Epithelial cell of esophagus (primary cell): ENCODE measurements at places on chromosomes 4 and X.
A peak's percentile ranks its signal among the peaks of the same experiment; 100 is the strongest.

GRCh38 chrX:53039236-53039635 is 9.4 kb upstream of the GPR173 start:
- DNase-seq = no peak

GRCh38 chr4:139563515-139563914 is 7.5 kb upstream of the SETD7 start:
- no peak for DNase-seq

GRCh38 chrX:17537723-17538243 is 162.8 kb downstream of the NHS start:
- no peak for DNase-seq

- peak; percentile 42 for DNase-seq
Observed at GRCh38 chr4:37584071-37584470, 102.1 kb downstream of the RELL1 start.

- DNase-seq = no peak
Observed at GRCh38 chr4:3871181-3871852, 105.1 kb downstream of the ADRA2C start.

DNA sequence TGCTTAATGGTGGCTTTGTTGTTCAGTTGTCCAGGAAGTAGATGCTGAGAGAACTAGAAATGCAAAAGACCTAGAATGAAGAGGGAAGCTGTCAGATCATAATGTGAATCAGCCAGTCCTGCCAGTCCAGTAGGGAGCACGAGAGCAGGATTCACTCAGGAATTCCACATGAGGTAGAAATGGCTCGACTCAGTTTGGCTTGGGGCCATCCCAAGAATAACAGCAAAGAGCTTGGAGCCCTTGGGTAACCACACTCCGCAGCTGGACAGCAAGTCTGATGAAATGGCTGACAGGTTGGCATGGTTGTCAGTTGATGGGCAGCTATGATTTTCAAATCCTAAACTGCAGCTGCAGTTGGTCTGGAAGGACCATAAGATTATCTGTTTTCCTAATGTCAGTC is 44.5 kb upstream of the WDR1 start:
- peak; percentile 60 for DNase-seq

DNA sequence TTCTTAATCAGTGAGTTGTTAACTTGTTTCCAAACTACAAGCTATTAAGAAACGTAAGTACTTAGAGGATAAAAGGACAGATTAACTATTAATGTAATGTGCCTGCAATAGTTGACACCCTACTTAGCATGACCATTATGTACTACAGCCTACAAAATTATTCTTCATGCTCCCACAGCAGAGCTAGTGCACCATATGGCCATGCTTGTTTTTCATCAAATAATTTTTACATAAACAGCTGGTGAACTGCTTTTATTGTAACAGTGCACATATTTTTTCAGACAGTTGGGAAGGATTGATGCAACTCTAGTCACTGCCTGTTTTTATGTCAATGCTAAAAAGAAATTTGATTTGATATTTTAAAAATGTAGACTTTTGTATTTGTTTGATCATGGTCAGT is 10.2 kb upstream of the MAGEB10 start:
- DNase-seq = no peak

- DNase-seq = peak; percentile 18
Observed at GRCh38 chrX:35700121-35700520, 98.0 kb upstream of the MAGEB16 start.

DNA sequence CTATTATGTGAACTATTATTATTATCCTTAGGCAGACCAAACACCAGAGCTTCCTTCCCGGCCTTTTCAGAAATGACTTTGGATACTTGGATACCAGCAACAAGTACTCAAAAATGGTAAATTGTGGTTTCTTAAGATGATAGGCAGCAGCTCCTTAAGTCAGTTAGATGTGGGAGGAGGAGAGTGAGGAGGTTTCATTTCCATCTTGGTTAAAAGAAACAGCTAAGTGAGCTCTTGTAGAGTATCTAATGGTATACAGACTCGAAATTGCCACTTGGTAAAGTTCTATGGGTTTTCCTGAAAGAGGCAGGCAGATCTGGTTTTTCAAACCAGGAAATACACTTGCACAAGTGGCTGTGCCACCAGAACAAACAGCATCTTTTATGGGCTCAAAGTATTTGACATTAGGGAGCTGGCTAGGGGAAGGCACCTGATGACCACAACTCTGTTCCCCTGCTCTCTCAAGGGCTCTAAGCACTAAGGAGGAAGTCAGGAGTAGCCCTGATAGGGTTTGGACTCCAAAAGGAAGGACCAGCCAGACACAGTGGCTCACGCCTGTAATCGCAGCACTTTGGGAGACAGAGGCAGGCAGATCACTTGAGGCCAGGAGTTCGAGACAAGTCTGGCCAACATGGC is 130.9 kb downstream of the TMEM164 start:
- no peak for DNase-seq

GRCh38 chrX:29043746-29044145 is 456.5 kb downstream of the IL1RAPL1 start:
- DNase-seq = no peak

DNA sequence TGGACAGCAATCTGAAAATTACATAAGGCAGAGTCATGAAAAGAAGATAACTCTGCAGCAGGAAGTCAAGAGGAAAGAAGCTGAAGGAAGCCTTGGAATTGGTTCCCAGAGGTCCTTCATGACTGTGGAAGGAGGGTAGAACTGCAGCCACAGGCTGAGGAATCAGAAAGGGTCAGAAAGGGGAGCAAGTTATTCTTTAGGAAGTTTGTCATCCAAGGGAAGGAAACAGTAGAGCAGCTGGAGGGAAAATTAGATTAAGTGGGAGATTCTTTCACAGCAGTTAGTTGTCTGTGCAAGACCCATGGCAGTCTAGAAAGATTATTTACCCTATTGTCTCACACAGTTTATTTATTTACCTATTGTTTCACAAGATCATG is 9.3 kb upstream of the ADH1C start:
- no peak for DNase-seq

- DNase-seq = no peak
Observed at GRCh38 chrX:9356846-9357245, 108.0 kb upstream of the TBL1X start.

GRCh38 chrX:52577464-52578173 is 60.8 kb upstream of the XAGE1B start:
- no peak for DNase-seq

DNA sequence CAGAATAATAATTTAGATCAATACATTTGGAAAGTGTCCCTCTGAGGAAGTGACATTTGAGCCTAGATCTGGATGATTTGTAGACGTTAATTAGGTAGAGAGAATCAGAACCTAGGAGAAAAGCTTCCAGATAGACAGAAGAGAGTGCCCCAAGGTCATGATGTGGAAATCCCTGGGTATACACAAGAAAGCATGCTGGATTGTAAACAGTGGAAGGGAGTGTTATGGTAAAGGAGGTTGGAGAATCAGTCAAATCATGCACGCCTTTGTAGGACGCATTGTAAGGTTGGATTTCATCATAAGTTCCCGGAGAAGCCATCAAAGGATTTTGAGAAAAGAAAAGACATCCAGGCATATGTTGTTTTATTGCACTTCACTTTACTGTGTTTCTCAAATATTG is 156.3 kb downstream of the PARM1 start:
- DNase-seq = no peak

- peak; percentile 50 for DNase-seq
Observed at GRCh38 chrX:23756165-23756564, 13.1 kb upstream of the ACOT9 start.

DNA sequence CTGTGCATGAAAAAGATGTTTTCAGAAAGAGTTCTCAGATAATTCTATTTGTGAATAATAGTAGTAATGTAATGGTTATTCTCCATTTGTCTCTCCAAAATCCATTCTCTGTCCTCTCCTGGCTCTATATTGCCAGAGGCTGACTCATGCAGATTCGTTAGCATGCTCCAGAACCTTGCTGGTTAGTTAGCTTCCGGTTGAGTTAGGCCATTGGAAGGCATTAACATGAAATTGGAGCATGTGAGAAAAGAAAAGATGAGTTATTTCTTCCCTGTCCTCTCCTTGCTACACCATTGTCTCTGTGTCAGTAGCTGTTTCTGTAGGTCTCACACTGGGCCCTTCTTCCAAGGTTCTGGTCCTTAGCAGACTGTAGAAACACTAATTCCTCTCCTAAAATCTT is 23.5 kb upstream of the PRDM8 start:
- DNase-seq = peak; percentile 54

DNA sequence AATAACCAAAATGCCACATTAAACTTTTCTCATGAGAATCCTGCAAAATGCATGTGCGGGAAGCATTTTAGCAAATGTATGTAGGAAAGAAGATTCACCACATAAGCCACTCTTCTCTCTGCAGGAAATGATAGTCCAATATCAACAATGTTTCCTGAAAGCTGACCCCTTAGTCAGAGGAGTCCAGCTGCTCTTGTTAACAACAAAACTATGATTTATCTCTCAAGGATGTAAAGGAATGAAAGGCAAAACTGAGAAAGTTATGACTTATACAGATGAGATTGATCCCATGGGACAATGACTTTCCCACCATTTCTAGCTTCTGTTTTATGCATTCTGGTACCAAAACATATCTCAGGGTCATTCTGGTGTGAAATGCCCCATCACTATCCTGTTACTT is 125.0 kb upstream of the EDNRA start:
- peak; percentile 60 for DNase-seq

DNA sequence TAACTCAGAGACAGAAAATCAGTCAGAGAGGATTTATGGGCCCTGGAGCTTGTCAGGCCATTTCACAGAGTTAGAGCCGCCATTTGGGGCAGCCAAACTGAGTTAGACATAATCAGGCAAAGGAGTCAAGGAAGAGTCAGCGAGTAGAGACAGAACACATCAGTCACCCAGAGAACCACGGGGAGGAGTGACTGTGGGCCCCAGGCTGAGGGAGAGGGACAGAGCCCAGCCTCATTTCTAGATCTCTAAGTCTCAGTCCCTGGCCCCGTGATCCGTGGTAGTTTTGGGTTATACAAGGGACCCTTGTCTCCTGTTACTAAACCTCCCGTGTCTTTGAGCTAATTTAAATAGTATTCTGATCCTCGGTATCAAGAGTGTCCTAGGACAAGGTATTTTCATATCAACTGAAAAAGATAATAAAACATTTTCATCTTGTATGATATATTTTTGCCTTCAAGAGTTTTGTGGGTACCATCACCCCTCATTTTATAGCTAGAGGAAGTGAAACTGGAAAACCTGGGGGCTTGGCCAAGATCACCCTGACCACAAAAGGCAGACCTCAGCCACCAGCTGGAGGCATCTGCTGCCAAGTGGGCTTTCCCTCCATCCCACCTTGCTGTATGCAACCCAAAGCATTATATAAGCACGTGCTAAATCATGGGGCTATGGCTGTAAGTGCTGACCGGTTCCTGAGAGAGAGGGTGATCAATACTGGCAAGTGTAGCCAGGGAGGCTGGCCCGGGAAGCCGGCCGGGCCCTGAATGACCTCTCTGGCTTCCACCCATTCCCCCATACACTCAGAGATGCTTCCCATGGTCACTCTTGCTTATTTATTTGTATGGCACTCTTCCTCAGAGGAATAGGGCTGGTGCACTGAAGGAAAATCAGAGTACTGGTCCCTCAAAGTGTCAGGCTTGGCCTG is 204.1 kb downstream of the BCOR start:
- DNase-seq = no peak

GRCh38 chr4:65880594-65880993 is 210.3 kb upstream of the EPHA5 start:
- DNase-seq = peak; percentile 53

DNA sequence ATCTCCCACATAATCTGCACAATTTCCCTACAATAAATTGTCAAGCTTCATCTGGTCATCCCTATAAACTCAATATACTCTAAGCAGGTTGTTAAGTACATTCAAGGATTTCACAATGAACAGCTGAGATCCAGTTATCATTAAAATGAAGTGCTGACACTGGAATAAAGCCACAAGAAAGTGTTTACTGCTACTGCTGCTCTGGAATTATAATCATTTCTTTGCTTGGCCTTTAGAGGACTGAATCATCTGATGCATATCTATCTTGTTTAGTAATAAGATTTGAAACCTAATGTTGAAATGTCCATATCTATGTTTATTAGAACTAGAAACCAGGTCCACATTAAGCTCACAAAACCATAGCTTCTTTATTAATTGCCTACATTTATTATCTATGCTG is 338.6 kb upstream of the ZFP42 start:
- DNase-seq = no peak

GRCh38 chrX:35098419-35098818 is 155.8 kb downstream of the FAM47B start:
- DNase-seq = no peak

DNA sequence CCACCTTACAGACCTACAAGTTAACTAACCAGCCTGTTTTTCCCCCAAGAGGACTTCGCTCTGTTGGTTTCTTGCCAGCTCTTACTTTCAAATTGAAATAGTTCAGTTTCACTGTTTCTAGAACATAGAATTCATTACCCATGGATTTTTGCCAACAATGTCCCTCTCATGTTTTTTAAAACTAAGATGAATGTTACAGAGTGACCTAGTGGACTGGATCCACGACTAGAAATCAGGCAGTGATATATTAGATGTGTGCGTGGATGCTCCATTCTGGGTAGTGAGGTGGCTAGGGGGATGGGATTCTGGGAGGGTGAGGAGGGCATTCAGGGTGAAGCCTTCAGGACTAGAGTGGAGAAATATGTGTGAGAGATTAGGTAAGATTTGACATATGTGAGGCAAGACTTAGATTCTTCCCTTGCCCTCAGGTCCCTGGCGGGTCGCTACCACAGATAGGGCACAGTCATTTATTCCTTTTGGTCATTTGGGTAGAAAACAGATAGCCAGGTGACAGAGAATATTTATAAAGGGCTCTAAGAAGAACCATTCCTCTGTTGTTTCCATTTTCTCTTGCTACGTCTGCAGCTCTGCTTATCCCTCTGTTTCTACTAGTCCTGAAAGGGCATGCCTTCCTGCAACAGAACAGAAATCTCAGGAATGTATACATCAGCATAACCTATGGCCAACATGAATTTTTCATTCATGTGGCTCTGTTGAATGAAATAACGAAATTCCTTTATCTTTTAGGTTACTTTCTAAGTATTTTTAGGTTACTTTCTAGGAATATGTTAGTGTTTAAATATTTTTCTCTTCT is 15.4 kb upstream of the JADE1 start:
- DNase-seq = peak; percentile 23

DNA sequence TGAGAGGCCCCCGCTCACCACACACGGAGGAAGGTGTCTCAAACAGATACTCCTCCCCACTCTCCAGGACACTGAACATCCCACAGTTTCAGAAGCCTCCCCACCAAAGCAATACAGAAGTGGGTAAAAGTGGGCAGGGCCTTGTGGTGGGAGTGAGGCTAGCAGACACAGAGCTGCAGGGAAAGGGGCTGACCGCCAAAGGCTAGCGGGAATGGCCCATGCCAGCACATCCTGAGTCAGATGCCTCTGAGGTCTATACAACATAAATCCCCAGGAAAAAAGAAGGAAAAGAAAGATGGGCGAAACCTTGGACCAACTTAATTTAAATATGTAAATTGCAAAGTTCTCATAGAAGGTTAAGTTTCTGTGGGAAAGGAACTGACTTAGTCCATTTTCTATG is 21.9 kb upstream of the ARHGAP10 start:
- DNase-seq = peak; percentile 27

DNA sequence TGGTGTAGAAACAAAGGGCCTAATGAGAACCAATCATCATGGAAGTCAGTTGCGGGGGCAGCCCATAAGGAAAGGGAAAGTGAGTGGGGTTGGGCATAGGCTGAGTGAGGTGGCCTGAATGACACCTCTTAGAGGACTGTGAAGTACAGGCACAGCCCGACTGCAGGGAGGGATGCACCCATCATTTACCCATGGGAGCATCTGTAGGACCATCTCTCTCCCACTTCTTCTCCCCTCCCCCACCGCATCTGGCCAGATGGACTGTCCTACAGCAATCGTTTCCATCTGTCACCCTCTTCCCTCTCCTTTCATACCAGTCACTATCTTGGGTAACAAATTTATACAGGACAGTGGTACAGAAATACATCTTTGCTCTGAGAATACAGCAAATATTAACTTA is 4.2 kb downstream of the STBD1 start:
- DNase-seq = no peak
